ENCODE measurements at places on chromosomes 16 and 17.

DNA sequence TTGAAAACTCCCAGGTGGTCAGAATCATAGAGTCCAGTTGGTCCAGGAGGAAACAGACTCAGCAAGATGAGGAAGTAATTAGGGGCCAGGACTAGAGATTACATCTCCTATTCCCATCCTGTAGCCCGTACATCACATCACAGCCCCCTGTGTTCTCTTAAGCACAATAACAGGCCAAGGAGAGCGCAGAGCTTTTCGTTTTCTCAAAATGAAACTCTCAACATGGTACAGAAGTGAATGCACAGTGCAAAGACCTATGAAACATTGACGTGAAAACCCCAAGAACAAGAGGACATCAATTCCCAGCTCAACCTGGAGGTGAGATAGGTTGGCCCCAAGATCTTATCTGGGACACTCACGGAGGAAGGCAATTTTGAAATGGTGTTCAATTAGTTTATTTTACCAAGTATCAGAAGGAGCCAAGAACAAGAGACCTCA, 9.0 kb downstream of the PIK3R5 start:
- no peak for DNase-seq

GRCh38 chr17:1755252-1755826, 6.5 kb upstream of the SERPINF1 start:
- DNase-seq = peak; percentile 80

- DNase-seq = no peak
These were observed 13.1 kb downstream of the MPO start for GRCh38 chr17:58267347-58268324.

- DNase-seq = no peak
These were observed 94.5 kb downstream of the PCTP start for GRCh38 chr17:55845385-55845784.

- peak; percentile 84 for DNase-seq
These were observed 202.3 kb downstream of the RAB11FIP4 start for GRCh38 chr17:31593806-31594205.

DNA sequence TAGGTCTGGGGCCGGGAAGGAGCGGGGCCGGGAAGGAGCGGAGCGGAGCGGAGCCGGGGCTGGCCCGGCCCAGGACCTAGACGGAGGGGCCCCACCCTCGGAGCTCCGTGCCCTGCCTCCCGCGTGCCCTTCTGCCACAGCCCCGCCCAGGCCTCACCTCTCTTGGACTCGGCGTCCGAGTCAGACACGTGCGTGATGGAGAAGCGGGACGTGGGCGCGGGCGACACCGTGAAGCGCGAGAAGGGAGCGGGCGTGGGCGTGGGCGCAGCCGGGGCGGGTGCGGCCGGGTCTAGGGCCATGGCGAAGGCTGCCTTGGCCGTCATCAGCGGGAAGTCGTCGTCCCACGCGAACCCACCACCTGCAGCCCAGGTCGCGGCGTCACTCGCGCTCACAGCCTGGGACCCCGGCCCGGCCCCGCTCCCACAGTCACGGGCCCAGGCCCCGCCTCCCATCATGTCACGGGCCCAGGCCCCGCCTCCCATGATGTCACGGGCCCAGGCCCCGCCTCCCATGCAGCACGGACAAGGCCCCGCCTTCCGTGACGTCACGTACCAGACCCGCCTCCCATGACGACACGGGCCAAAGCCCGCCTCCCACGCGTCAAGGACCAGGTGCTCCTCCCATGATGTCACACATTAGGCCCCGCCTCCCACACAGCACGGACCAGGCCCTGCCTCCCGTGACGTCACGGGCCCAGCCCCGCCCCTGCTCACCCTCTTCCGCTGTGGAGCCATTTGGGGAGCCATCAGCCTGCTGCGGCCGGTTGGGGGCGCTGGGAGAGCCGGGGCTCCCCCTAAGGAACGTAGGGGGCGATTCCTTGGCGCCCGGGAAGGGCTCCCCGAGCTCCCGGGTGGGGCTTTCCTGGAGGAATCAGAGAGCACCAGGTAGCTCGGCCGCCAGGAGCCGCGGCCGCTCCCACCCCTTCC, 45.8 kb upstream of the PVALEF start:
- no peak for DNase-seq

- no peak for DNase-seq
These were observed 187.7 kb downstream of the MAF start for GRCh38 chr16:79412783-79413225.

DNA sequence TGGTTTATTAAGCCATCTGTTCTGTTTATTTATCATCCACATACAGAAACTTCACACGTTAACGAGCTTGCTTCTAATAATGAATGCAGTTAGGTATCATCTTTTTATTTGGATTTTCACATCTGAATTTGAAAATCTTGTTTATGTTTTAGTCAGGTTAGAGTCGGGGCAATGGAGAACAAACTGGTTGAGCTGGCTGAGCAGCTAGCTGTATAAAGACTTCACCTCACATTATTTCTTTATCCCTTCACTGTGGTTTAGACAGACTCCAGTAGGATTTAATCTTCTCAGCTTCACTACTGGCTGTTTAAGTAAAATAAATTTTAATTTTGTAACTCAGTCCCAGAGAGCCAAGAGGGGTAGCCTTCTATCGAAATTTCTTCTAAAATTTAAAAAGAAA, 415.9 kb downstream of the RBFOX1 start:
- no peak for DNase-seq

DNA sequence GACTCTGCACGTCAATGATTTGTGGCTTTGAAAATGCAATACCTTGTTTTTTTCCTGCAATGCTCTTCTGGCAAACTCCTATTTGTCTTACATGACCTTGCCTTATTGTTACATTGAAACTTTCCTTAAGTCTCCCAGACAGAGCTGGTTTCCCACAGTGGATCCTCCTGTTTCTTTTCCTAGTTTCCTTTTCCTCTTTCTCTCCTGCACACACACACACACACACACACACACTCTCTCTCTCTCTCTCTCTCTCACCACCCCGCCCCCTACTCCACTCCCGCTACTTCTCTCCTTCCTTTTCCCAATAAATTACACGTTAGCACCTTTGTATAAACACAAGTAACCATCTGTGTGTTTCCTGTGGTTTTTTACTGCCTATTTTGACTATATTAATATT, 2.3 kb downstream of the ORC6 start:
- no peak for DNase-seq

DNA sequence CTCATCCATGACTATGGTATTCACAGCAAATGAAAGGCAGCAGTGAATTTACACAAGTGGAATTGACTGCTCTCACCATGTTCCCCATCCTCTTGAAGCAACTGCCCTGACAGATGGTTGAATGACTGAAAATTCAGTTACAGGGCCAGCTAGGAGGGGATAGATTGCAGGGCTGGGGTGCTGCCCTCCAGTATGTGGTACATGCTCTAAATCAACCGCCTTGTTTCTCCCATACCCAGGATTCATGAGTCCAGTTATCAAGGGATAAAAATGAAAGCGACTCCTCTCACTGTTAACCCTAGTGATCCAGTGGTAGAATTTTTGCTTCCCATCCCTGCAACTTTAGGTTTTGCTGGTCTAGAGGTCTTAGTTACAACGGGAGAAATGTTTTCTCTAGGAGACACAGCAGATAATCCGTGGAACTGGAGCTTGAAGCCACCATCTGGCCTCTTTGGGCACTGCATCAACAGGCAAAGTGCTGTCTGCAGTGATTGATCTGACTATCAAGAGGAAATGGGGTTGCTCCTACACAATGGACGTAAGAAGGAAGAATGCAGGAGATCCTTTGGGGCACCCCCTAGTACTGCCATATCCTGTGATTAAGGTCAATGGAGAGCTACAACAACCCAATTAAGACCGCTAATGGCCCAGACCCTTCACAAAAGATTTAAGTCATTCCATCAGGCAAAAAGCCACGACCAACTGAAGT, 32.0 kb downstream of the SCPEP1 start:
- peak; percentile 81 for DNase-seq

GRCh38 chr16:4746215-4746614, 11.9 kb downstream of the DNAAF8 start:
- no peak for DNase-seq

DNA sequence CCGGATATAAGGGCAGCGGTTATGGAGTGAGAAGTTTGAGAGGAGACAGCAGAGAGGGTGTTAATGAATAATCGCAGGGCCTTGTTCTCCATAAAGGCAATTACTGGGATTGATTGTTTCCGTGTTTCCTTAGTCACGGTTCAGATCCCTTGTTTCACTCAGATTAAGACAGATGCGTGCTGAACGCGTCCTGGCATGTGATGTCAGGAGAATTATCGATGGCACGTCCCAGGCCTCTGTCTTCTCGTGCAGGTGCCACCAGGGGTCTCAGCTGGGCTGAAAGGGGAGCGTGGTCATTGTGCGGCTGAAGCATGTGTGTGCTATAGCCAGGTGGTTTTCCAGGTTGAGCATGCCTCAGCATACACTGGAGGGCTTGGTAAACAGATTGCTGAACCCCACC, 142.4 kb upstream of the NOL11 start:
- peak; percentile 15 for DNase-seq

- DNase-seq = no peak
These were observed 73.7 kb downstream of the RPTOR start for GRCh38 chr17:80618304-80618703.

DNA sequence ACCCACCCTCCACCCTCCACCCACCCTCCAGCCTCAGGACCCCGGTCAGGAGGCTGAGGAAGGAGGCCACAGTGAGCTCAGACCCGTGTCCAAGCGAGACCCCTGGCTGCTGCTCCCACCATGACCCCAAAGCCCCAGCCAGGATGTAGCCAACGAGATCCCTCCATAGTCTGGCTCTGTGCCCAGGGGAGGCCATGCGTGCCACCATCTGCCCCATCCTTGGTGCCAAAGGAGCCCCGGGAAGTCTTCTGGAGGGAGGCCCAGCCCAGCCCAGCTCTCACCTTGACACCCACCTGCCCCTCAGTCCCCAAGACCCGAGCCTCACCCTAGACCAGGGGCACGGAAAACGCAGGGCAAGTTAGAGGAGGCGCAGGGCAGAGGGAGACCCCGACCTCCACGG, 34.2 kb downstream of the PIEZO1 start:
- no peak for DNase-seq

GRCh38 chr17:82560802-82561428, 41.4 kb downstream of the FOXK2 start:
- no peak for DNase-seq

GRCh38 chr16:81863630-81864352, 84.7 kb downstream of the PLCG2 start:
- DNase-seq = no peak

GRCh38 chr17:77475016-77475976, 334.5 kb downstream of the SEC14L1 start:
- no peak for DNase-seq

- DNase-seq = peak; percentile 86
These were observed 29.0 kb downstream of the MARCHF10 start for GRCh38 chr17:62778990-62779681.

- no peak for DNase-seq
These were observed 16.4 kb downstream of the FAM20A start for GRCh38 chr17:68584581-68585303.

- no peak for DNase-seq
These were observed 131.9 kb downstream of the NPIPB5 start for GRCh38 chr16:22642416-22643088.

DNA sequence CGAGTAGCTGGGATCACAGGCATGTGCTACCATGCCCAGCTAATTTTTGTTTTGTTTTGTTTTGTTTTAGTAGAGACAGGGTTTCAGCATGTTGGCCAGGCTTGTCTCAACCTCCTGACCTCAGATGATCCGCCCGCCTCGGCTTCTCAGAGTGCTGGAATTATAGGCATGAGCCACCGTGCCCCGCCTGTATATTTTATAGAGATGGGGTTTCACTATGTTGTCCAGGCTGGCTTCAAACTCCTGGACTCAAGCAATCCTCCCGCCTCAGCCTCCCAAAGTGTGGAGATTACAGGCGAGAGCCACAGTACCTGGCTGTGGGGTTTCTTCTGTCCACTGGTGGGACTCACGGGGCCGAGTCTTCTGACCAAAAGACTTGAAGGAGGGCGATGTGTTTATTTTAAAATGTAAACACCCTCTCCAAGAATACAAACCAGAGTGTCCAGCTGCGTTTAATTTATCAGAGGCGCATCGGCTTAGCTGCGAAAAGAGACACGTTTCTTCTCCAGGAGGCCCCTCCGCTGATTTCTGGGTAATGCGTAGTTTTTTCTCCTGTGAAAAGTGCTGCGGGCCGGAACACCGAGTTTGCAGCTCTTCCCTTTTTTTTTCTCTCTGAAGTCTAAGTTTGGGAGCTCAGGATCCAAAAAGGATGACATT, 86.9 kb upstream of the CIBAR2 start:
- no peak for DNase-seq

GRCh38 chr17:82031303-82031884, at the start of gene RAC3:
Gene RAC3 (plus strand): TSS chr17:82031678. CDS start chr17:82031762, 84 bp downstream.
- DNase-seq = no peak

DNA sequence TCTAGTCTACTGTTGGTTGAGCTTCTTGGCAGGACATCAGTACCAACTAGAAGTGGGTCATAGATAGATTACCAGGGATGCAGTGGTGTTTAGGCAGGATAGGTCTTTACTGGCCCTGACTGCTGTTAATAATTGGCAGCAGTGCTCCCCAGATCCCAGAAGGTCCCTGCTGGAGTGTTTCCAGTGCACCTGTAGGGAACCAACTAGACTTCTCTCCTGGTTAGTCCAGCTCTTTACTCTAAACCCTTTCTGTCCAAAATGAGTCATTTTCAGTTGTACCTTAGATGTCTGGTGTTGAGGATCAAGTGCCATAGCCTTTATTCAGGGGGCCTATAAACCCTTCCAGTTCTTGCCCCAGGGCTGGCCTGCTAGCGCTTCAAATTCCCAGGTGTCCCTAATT, 8.7 kb downstream of the POLR2C start:
- DNase-seq = no peak

- no peak for DNase-seq
These were observed 8.0 kb upstream of the STX4 start for GRCh38 chr16:31025339-31025738.

DNA sequence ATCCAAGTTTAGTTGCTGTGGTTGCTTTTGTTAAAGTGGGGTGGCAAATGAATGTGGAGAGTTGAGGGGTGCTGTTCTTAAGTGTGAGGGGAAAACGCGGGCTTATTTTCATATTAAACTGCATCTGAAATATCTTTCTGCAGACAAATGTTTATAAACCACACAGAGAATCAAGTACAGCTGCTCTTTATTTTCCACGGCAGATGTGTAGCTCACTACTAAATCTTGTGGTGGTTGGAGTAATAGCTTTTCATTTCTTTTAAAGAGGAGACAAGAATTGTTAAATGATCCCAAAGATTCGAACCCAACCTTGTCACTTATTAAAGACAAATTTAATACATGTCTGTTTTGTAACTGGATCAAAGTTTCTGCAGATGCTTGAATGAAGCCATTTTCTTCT, 2.1 kb downstream of the CLTC start:
- DNase-seq = no peak

- DNase-seq = no peak
These were observed 28.4 kb downstream of the CDH13 start for GRCh38 chr16:82655072-82655714.

- no peak for DNase-seq
These were observed 34.6 kb upstream of the TRAP1 start for GRCh38 chr16:3751878-3752277.

DNA sequence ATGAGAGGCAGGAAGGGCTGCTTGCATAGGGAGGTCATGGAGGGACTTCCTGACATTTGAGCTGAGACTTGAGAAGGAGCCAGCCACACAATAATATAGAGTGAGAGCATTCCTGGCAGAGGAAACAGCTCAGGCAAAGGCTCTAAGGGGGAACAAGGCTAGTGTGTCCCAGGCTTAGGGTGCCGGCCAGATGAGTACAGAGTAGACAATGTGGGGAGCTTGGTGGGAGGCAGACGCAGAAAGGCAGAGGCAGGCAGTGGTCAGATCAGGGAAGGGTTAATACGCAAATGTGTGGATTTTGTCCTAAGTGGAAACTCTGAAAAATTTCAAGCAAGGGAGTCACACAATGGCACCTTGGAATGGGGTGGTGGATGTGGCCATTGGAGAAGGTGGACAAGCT, 31.3 kb downstream of the CD300LB start:
- no peak for DNase-seq
